ENCODE measurements at places on chromosomes 12 and 14.
A peak's percentile ranks its signal among the peaks of the same experiment; 100 is the strongest.

- no peak for DNase-seq
These were observed 311.4 kb downstream of the RGS6 start for GRCh38 chr14:72243309-72244293.

- no peak for DNase-seq
These were observed 42.3 kb downstream of the EML5 start for GRCh38 chr14:88750413-88750812.

DNA sequence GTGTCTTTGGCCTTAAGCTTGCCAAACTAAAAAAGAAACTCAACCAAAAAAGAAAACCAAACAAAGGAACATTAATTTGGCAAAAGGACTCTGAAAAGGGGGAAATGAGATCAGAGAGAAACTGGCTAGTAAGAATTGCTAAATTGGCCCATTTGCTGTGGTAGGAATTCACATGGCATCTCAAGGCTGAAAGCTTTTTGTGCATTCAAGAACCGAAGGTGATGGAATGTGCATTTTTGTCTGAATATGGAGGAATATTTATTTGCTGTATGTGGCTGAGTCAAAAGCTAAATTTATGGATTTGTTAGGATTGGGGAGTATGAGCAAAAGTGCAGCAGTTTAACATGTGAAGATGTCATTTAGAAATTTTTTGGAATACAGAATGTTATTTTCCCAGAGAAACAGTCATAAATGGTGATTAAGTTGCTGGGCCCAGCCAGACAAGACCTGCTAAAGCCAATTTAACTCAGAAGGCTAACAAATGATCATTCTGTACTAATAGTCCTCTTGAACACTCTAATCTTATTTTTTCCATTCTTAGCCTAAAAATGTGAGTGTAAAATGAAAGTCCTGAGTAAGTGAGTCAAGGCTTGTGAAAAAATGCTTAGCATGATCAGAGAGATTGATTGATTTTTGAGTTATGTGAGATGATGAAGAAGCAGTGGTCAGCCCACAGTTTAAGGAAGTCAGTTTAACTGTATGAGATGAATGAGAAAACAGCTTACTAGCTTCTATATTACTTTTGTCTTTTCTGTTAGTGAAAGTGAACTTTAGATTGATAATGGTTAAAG is 94.1 kb downstream of the ANO6 start:
- DNase-seq, result no peak

- peak; percentile 55 for DNase-seq
These were observed 173.8 kb upstream of the MIS18BP1 start for GRCh38 chr14:45426685-45427282.

GRCh38 chr14:73696466-73697400 is 17.5 kb downstream of the PNMA1 start:
- no peak for DNase-seq
